NCI-H1417 (cell line): ENCODE measurements at places on chromosomes 2 and 18.
A peak's percentile ranks its signal among the peaks of the same experiment; 100 is the strongest.

DNA sequence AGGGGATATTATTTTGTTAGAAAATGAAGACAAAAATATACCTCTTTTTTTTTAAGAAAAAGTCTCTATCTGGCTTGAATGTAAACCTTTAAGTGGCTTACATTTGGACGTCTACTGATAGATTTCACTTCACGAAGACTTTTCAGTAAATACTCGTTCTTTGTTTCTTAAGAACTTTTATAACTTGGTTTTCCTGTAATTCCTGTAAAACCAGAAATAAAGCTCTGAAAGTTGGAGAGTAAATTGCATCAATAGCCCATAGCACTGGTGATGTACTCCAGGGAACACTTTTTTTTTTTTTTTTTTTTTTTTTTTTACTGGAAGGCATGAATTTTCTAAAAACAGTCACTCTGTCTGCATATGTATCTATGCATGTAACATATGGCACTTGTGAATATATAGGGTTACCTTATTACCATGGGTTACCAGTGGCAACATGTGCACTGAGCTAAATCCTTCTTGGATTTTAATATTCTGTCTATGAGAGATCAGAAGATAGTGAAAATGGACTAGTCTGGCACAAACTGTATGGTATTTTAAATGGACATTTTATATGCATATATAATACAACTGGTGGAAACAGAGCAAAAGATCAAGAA is 309.2 kb upstream of the TCF4 start:
- no peak for DNase-seq

- DNase-seq = no peak
Measured at GRCh38 chr2:210527286-210527685, 29.1 kb upstream of the CPS1 start.

GRCh38 chr18:44732238-44732563 is 51.5 kb downstream of the SETBP1 start:
- DNase-seq = no peak

DNA sequence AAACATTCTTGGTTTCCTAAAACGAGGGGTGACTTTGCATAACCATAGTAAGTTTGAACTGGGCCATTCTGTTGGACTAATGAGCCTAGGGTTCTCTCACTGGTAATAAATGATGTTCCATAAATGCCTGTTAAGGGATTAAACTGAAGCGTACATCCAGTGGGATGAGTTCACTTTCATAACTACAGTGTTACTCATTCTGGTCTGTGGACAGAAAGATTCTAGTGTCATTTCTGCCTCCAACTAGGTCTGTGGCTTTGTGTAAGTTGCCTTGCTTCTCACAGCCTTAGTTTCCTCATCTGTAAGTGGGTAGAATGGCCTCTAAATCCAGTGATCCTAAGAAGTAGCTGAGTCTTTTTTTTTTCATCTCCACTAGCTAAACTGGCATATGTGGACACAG is 1860.6 kb upstream of the PIK3C3 start:
- DNase-seq = no peak

GRCh38 chr2:204896146-204896545 is 350.9 kb downstream of the PARD3B start:
- DNase-seq = no peak

GRCh38 chr2:143903172-143903856 is 616.6 kb downstream of the ZEB2 start:
- no peak for DNase-seq

DNA sequence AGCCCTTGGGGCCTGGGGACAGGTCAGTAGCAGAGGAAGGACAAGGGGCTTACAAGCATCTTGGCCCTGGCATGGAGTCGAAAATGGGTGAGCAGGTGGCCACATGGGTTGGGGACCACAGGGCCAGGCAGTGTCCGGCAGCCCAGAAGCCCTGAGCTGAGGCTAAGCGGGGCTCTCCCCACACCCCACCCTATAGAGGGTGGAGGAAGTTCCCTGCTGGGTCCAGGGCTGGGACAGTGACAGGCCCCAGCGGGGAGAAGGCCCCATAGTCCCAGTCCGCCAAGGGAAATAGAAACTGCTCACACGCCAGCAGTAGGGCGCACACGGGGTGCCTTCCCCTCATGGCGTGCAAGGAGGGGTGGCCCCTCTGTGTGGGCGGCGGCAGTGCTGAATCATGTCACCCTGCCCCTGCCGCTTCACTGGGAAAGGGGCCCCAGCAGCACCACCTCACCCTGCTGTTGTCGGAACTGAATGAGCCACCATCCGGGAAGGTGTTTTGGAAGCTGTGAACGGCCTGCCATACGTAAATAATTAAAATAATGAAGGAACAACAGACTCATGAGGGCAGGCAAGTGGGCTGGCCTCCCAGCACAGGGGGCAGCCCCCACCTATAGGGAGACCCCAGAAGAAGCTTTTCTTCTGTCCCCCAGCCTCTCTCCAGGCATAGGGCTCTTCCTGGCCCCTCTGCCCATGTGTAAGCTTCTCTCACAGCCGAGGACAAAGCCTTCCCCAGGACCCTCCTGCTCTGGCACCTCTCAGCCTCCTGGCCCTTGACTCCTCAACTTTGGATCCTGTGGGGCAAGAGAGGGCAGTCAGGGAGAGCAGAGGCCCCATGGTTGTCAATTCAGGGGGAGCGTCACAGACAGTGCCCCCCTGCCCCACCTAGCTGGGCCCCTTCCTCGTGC is 12.7 kb upstream of the DUSP2 start:
- DNase-seq = no peak

- no peak for DNase-seq
Measured at GRCh38 chr2:19882286-19882685, 19.5 kb downstream of the TTC32 start.

- no peak for DNase-seq
Measured at GRCh38 chr2:18404708-18405107, 155.7 kb downstream of the RDH14 start.

GRCh38 chr2:37011130-37011529 is 44.8 kb upstream of the STRN start:
- DNase-seq = no peak

DNA sequence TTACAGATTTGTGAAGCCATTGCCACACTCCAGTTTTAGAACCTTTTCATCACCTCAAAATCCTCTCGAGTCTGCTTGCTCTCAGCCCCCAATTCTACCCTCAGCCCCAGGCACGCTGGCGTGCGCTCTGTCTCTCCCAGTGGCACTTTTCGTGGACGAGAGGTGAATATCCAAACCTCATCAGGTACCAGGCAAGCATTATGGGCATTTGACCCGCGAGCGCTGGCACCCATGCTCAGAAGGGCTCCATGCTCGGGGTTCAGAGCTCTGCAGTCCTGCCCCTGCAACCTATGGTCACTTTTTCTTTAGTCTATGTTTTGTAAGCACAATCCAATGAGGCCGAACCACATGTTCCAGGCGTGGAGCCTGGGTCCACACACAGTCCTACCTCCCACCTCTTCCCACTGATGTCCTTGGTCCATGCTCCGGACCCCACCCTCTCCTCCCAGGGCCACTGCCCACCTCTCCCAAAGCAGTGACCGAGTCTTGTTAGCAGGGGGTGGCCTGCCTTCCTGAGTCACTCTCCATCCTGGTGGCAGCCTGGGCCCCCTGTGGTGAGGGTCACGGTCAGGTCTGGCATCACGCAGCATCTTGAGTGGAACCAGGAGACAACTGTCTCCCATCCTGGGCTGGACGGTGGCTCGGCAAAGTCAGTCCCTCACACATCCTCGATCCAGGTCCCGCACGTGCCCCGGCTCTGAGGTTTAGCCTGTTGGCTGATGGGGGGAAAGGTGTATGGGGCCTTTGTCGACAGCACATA is 256.9 kb downstream of the NDUFA10 start:
- no peak for DNase-seq

DNA sequence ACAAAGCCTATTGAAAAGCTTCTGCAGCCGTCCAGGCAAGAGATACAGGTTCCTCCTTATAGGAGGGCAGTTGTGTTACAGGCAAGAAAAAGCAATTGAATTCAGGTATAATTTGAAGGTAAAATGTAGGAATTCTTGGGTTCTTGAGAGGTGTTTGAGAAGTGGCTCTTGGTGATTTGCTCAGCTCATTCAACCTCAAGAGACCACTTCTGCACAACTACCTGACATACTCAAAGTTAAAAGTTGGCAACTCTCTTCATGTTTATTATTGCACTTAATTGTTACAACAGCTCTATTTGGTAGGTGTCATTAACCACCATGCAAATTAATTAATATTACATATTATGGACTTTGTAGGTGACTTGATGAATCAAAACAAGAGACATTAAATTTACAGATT is 753.2 kb downstream of the ADCYAP1 start:
- no peak for DNase-seq

DNA sequence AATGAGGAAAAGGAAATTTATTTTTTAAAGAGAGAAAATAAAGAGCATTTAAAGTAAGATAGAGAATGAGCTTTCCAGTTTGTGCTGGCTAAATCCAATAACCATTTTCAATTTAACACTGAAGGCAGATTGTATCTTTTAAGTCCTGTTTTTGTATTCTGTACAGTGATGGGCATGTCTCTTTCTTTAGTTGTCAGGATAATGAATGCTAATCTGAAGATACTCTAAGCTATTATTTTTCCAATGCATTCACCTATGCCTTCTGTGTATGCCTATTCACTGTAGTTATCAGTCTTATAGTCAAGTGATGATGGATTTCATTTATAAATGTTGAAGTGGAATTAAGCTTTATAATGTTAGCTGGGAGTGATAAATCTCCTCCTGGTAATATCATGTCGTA is 101.4 kb downstream of the DYNAP start:
- no peak for DNase-seq

GRCh38 chr2:71662665-71663394 is 209.5 kb downstream of the DYSF start:
- no peak for DNase-seq

GRCh38 chr18:50950626-50951025 is 17.2 kb upstream of the ELAC1 start:
- DNase-seq = no peak

- DNase-seq = no peak
Measured at GRCh38 chr2:194003911-194004310, 1653.1 kb upstream of the SLC39A10 start.

DNA sequence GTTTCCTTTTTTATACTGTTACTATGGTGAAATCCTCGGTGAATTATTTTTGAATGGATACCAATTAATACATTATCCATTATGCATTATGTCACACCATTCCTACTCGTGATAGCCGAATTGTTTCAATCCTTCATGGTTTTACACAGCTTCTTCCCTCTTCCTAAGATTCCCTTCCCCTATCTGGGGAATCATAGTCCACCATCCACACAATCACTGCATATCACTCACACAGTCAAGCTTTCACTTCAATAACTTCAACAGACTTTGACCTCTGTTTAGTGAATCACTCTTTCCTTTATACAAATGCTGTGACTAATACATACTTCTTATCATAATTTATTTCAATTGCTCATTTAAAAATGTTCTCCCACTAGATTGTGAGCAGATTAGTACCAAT is 1108.1 kb upstream of the LRRTM1 start:
- DNase-seq = no peak

DNA sequence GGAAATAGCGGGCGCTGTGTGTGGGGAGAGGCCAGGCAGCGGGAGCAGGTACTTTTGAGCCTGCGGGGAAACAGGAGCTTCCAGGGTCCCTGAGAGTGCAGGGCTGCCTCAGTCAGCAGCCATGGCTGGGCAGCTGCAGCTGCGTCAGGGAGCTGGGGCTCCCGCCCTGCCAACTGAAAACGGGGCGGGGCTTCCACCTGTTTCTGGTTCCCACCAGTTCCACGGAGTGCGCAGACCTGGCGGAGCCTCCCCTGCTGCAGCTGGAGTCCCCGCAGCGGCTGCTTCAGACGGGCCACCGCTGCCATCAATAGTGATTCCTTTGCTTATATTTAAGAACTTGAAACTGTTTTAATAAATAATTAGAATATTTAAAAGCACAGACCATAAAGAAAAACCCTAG is 30.6 kb upstream of the RPRM start:
- DNase-seq = no peak

DNA sequence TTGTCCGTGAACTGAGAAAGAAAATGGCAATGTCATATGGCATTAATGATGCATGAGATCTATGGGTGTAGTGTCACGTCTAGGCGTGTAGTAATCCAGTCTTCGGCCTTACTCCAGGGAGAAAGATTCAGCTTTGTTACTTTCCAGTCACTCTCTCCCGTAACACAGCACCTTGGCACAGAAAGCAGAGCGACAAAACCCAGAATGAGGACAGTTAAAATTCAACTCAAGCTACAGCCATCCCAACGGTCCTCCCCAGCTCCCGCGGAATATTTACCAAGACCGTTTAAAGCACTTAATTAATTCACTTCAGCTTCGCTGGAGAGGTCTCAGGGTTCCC is 797 bp upstream of the CRIM1 start:
- DNase-seq = no peak

- DNase-seq = no peak
Measured at GRCh38 chr2:15747603-15748471, 156.2 kb downstream of the DDX1 start.

DNA sequence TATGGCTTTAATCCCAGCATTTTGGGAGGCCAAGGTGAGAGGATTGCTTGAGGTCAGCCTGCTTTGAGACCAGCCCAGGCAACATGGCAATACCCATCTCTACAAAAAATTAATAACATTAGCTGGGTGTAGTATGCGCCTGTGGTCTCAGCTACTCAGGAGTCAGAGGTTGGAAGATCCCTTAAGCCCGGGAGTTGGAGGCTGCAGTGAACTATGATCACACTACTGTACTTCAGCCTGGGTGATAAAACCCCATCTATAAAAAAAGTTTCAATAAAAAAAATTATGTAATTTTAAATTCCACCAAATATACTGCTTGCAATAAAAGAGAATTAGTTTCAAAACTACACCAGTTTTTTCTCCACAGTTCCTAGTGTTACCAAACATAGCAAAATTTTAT is 23.3 kb upstream of the CACNB4 start:
- no peak for DNase-seq

DNA sequence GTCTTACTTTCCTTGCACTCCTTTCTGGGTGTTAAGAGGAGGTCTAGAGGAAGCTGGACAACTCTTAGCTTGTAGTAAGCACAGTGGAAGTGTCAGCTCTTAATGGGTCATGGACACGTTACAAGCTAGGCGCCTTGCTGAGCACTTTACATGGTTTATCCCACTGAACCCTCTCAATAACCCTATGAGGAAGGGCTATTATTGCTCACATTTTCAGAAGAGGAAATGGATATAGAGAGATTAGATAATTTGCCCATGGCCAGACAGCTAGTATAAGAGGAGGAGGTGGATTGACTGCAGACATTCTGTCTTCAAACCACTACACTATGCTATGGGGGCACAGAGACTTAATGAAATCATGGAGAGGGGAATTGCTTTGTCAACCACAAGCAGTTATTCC is 8.3 kb upstream of the IL1RN start:
- DNase-seq = no peak

DNA sequence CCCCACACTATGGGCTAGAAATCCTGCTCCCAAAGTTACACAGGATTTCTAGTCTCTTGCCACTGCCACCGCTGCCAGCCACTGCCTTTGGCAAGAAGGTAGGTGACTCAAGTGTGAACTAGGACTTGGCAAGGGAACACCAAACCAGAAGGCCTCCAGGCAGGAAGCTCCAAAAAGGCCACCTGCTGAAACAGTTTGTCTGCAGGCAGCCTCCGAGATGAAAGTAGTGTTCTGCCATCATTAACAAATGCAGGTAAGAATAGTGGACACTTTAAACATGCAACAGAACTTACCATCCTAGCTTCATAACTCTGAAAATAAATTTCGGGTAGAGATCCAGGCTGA is 3.9 kb downstream of the ANKRD44 start:
- peak; percentile 4 for DNase-seq
